ENCODE measurements at places on chromosomes 3 and 15.

- no peak for DNase-seq
Measured at GRCh38 chr3:110654843-110655502, 416.6 kb upstream of the NECTIN3 start.

DNA sequence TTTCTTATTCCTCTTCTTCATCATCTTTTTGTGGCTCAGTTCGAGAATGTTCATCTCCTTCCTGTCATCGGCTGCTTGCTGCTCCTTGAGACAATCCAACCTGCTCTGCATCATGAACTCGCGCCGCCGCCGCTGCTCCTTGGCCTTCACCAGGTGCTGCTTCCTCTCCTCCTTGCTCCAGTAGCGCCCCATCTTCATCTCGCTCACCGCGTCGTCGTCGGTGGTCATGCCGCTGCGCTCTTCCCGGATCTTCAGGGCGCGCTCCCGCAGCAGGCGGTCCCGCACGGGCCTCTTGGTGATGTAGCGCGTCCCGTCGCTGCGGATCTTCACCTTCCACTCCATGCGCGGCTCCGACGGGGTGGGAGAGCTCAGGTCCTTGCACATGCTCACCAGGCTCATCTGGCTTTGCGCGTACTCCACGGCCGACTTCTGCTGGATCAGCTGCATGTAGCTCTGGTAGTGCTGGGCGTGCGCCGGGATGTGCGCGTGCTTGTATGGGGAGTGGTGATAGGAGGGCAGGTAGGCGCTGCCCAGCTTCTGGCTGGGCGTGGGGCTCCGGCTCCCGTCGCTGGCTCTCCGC is 241.2 kb downstream of the PDZRN3 start:
- DNase-seq, result no peak

GRCh38 chr15:66940368-66940767 is 125.0 kb upstream of the SMAD3 start:
- DNase-seq, result no peak

GRCh38 chr3:77227567-77227966 is 187.7 kb downstream of the ROBO2 start:
- no peak for DNase-seq

- no peak for DNase-seq
Measured at GRCh38 chr3:148848410-148848809, 16.7 kb upstream of the CPA3 start.

DNA sequence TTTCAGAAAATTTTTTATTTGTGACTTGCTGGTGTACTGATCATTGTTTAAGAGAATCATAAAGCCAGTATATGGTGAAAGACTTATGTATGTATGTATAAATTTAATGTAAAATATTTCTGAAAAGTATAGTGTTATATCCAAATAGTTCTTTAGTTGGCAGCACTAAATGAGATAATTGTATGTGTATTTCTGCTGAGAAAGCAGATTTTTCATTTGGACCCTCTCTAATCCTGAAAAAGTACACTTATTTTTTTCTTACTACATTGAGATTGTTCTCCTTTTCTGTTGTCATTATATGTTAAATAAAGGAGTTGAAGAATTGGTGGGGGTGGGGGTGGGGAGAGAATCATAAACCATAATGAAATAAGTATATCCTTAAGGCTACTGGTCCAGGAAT is 324.9 kb upstream of the SUCLG2 start:
- no peak for DNase-seq

GRCh38 chr3:131114256-131114655 is 87.6 kb downstream of the NEK11 start:
- no peak for DNase-seq

- DNase-seq, result no peak
Measured at GRCh38 chr15:60115579-60116380, 111.7 kb downstream of the FOXB1 start.

- no peak for DNase-seq
Measured at GRCh38 chr3:189013224-189013888, 158.4 kb upstream of the TPRG1 start.

DNA sequence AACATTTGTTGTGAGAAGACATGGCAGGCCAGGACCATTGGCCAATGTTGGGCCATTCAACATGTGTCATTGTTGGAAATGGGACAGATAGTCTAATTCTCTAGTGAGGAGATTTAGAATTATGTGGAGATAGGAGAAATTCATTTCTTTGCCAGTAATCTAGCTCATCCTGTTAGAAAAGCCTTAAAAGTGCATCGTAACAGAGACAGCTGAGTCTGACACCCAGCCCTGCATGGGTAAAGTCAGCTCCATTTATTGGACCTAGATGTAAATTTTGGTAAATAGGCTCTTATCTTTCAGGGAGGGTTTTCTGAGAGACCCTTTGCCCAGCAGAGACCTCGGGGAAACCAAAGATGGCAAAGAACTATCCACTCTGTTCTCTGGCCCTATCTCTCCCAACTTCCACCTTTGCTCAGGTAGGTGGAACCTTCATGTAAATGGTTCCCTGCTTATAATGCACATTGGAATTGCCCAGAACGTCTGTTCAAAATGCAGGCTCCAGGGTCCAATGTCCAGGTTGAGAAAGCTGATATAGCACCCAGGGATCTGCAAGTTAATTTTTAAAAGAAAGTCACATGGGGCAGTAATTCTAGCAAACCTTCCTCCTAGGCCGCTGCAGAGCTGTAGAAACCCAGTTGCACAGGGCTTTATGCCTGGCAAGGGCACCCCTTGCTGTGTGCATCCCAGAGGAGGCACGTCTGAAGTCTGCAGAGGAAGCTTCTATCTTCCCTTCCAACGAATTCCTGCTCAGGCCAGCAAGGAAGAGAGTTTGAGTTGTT is 365.9 kb upstream of the PROK2 start:
- no peak for DNase-seq

GRCh38 chr3:69695933-69696332 is 43.3 kb upstream of the MITF start:
- DNase-seq, result no peak

All from stimulated activated CD8-positive, alpha-beta memory T cell treated with anti-CD3 and anti-CD28 coated beads, Interleukin-2, amount 100 ng/mL, for 1 hour (primary cell).